Urinary bladder (tissue), 4 donors: ENCODE measurements at places on chromosomes 7 and 10. TPM values are rescaled to one million over a fixed set of nuclear protein-coding genes. Genes with fewer than 3 reads are reported as not detected.
A peak's percentile ranks its signal among the peaks of the same experiment; 100 is the strongest.

Gene FFAR4
- total RNA-seq, result 0.16 TPM

Gene TMEM26
- 11.7 TPM for total RNA-seq

Gene METTL27
- 2.9 TPM for total RNA-seq

Gene SPAM1
- not detected for total RNA-seq

Gene SSC4D
- 0.37 TPM for total RNA-seq

Gene BAMBI
- 33.7 TPM for total RNA-seq

DNA sequence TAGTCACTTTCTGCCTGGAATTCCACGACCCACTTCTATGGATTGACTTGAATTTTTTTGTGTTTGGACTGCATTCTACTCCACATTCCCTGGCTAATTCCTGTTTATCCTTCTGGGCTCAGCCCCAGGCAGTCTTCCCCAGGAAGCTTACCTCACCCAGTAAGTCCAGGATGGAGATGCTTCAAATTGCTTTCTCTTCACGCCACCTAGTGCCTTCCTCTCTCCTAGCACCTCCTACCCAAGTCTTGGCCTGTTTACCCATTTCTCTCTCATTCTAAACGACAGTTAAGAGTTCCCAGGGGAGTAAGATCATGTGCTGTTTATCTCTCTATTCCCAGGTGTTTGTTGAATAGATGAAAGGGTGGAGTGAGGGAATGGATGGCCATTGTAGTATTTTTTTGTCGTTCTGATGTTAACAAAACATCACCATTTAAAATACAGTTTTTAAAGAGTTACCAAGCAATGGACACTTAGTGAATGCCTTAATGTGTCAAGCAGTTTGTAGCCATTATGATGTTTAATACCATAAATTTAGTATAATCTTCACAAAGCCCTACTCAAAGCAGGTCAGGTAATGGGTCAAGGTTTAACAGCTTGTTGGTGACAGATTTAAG lies 45.5 kb upstream of the TARP start:
- DNase-seq, result no peak

GRCh38 chr10:120086066-120086465 lies 193.5 kb downstream of the SEC23IP start:
- no peak for DNase-seq

DNA sequence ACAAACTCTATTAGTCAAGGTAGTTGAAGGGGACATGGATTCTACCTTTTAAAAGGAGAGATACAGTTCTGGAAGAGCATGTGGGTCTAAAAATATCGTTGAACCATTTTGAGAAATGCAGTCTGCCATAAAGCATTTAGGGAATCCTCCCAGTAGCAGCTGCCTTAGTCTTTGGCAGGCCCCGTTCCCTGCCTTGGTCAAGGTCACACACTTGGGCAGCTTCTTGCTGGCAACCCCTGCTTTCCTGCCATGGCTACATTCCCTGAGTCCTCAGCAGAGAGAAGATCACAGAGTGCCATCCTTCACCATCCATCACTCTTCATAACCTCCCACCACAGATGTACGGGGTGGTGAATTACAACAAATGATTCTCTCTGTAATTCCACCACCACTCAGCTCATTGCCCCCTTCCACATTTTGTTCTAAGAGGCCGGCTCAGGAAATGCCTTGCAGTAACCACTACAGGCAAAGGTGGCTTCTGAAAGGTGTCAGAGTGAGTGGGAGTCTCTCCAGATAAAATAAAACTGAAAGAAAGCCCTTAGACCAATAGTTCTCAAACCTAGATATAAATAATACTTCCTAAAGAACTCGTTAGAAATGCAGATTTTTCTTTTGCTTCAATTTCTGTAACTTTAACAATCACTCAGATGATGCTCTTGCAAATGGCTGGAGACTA lies 121.4 kb upstream of the STK17A start:
- DNase-seq, result no peak

GRCh38 chr10:118310822-118311221 lies 31.3 kb downstream of the FAM204A start:
- DNase-seq, result no peak

- no peak for DNase-seq
These were observed 106.6 kb upstream of the TNS3 start for GRCh38 chr7:47688311-47689100.

DNA sequence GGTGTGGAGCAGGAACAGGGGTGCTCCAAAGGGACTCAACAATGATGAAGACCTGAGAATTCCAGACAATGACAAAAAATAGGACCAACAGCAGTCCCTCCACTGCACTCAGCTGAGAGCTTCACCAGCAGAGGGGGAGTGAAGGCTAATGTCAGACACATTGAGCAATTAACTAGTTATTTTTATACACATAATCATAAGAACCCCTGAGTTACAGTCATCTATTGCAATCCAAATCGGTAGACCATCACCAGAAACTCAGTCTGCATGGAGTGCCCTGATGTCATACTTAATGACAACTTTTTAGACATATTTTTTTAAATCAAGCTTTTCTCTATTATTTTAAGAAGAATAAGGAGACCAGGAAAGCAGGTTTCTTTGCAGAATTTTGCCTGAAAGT lies 30.6 kb upstream of the IKZF1 start:
- DNase-seq, result no peak

GRCh38 chr10:69742356-69742695 lies 59.4 kb upstream of the COL13A1 start:
- no peak for DNase-seq

DNA sequence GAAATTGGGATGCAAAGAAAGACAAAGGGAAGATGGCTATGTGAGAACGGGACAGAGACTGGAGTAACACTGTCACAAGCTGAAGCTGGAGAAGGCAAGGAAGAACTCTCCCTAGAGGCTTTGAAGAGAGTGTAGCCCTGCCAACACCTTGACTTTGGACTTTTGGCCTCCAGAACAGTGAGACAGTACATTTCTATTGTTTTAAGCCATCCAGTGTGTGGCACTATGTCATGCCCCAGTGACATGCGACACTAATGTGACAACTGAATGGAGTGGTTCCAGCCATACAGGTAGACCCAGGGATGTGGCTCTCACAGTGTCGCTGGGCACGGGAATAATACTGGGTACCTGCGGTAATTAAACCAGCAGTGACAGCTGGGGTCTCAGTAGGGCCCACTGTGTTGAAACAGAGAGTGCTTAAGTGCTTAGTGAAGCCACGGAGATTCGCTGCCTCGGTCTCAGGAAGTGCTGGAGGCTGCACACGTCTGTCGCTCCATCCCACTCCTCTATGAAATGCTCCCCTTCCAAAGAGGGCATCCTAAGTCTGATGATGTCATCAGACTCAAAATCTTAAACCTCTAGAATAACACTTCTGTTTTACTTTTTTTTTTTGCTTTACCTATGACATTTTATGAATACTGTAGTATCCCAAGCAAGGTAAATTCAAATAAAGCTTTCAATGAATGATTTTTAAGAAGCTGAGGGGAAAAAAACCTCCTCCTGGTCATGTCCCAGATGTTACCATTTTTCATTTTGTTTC lies 154.6 kb upstream of the RHEB start:
- DNase-seq, result no peak

- DNase-seq, result peak; percentile 67
These were observed 28.2 kb downstream of the PFKP start for GRCh38 chr10:3095373-3096139.

DNA sequence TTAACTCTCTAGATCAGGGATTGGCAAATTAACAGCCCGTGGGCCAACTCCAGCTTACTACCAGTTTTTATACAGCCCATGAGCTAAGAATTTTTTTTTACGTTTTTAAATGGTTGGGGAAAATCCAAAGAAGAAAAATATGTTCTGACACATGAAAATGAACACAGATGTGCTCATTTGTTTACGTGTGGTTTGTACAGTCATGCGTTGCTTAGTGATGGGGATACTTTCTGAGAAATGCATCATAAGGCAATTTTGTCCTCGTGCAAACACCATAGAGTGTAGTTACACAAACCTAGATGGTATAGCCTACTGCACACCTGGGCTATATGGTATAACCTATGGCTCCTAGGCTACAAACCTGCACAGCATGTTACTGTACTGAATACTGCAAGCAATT lies 8.3 kb upstream of the SMKR1 start:
- no peak for DNase-seq

- DNase-seq, result no peak
These were observed 23.9 kb upstream of the HDAC9 start for GRCh38 chr7:18471476-18472160.

DNA sequence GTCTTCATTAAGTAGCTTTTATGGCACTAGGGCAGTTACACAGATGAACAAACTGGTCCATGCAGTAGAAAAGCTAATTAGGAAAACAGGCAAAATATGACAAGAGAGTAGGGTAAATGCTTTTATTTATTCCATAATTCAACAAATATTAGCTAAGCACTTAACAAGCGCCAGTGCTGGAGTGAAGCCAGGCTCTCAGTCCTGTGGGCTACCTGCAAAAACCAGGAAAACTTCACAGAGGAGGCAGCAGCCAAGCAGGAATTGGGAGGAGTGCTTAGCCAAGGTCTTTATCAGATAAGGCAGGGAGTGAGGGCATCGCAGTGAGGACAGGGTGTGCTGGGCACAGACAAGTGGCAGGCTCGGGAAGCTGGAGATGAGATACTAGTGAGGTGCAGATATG lies 4.9 kb upstream of the KAT6B start:
- DNase-seq, result no peak

GRCh38 chr10:3538291-3538655 lies 246.7 kb downstream of the KLF6 start:
- DNase-seq, result no peak

DNA sequence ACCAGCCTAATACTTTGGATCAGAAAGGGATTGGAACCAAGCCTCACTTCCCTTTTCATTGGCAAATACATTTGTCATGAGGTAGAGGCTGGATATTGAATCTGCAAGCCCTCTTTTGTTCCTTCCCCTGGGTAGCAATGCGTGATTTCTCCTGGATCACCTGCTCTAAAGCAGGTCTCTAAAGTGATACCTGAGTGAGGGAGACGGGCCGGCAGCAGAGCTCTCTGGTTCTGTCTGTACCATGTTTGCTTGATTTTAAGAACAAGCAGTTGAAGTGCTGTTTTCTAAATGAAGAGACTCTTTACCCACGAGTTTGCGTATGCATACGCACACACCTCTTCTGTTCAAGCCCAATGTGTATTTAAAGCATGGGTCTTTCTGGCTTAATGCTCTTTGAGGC lies 41.1 kb downstream of the GARS1 start:
- no peak for DNase-seq

DNA sequence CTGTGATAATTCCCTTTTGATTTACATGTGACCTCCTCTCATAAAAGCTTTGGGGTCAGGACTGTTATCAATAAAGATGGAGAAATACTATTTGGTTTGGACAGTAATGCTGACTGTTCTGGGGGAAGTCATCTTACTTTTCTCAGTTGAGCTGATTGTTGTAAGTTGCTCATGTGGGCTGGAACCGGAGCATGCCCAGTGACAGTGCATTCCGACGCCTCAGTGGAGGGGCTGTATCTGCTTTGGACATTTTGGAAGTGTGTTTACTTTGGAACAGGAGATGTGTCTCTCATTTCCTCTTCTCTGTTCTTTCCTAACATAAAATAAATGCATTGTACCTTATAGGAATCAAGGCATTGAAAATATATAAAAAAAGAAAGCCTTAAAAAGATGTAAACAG lies 30.1 kb downstream of the RBM33 start:
- DNase-seq, result no peak

GRCh38 chr7:131722371-131722770 lies 165.9 kb upstream of the PODXL start:
- no peak for DNase-seq

- no peak for DNase-seq
These were observed 105.3 kb downstream of the GPR158 start for GRCh38 chr10:25280076-25280475.

GRCh38 chr7:29289156-29290021 lies 94.8 kb downstream of the CHN2 start:
- no peak for DNase-seq

DNA sequence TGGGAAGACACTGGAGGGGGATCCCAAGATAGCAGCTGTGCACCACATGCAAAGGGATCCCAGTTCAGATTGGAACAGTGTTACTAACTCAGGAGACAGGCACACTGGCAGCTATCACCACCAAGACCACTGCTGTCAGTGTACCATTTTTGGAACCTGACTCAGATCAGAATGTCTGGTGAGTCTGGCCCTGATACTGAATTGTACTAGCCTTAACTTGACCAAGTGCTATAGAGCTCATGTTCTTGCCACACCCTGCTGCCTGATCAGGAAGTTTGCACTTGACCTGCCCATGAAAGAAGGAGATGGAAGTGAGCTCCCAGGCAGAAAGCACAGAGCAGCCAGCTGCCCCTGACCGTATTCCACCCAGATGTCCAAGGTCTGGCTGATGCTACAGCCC lies 4.8 kb upstream of the PRRT4 start:
- no peak for DNase-seq

DNA sequence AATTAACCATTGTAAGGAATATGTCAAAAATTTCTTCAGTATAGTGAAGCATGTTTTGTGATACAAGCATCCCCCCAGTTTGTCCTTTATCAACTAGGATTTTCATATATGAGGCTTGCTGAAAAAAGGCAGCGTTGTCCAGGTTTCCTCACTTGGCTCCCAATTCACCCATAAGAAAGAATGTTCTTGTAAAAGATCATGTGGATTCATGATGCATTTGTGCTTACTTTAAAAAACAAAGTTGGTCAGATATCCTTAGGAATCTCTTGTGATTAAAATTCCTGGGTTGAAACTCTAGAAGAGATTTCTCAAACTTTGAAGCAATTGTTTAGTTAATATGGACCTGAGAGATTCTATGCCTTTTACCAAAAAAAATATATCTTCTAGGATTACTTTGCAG lies 181.8 kb downstream of the KIAA1217 start:
- no peak for DNase-seq

GRCh38 chr7:31437250-31437865 lies 76.5 kb upstream of the ITPRID1 start:
- DNase-seq, result no peak

DNA sequence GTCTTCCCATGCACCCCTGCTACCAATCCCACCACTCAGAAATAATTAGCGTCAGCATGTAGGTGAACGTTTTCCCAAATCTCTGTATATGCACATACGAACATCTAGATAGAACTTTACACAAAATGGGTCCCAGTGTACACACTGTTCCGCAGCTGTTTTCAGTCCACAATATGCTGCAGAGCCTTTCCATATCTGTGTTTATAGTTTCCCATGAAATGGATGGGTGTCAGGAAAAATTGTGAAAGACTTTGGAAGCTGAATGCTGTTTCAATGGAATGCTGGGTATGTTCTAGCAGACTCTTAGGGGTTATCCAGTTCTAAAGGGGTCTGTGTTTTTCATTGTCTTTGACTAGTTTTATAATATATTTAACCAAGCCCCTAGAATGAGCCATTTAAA lies 13.8 kb downstream of the GRK5 start:
- no peak for DNase-seq

- no peak for DNase-seq
These were observed 68.7 kb downstream of the RGS10 start for GRCh38 chr10:119473771-119474170.

DNA sequence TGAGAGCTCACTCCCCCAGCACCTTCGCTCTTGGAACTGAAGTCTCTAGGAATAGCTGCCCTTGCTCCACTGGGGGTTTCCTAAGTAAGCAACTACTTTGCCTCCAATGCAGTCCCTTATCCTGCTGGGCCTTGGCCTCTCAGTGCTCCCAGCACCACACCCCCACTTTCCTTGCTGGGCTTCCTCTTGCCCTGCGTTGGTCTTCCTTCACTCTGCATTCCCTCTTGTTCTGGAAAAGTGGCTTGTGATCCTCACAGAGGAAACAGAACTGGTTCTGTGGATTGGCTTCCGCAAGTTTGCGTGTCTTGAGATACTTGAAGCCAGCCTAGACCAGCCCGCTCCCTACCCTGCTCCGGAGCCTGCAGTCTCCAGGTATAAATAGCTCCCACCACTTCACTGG lies 6.4 kb downstream of the NKX2-3 start:
- no peak for DNase-seq

- no peak for DNase-seq
These were observed 24.8 kb downstream of the GNA12 start for GRCh38 chr7:2819161-2819953.

GRCh38 chr10:126137562-126138221 lies 241.3 kb downstream of the FANK1 start:
- DNase-seq, result no peak
